ENCODE measurements at places on chromosomes 6 and 20.

GRCh38 chr6:17058550-17058949 lies 43.3 kb upstream of the STMND1 start:
- DNase-seq = no peak

DNA sequence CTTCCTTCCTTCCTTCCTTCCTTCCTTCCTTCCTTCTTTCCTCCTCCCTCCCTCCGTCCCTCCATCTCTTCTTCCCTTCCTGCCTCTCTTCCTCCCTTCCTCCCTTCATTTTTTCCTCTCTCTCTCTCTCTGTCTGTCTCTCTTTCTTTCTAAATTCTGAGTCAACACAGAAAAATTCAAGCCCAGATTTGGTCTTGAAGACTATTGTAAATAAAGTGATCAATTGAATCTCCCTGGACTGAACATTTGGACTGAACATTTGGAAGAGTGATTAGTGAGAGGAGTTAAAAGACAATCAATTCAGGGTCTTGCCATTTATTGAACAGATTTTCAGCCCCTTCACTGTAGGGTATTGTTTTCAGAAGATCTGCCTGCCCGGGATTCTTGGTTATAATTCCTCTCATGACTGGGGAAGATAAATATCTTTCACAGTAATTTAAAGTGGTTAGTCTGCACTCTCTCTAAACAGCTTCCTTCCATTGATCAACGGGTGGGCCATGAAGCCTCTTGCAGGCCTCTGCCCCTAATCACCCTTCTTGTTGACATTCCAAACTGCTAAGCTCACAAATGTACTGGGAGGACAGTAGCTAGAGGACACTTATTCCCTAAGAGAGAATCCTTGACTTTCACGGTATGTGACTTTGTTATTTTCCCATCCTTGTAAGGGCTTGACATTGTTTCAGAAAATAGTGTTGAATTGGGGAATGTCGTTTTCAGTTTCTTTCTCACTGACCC lies 101.7 kb upstream of the BMP2 start:
- DNase-seq = peak; percentile 90

DNA sequence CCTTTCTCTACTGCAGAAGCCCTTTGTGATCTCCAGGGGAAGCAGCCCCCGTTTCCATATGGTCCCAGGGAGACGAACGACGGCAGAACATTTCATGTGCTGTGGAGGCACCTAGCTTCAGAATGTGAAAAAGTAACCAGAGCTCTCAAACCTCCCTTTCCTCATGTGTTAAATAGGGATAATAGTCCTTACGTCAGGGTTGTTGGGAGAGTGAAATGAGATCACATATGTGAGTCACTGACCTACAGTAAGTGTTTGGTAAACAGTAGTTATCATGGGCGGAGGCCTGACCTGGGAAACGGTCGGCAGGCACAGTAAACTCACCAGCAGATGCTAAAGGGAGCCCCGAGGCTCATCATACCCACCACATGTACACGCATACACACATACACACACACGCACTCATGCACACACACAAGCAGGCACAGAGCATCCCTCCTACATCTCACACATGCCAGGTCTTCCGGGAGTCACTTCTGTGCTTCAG lies 89.7 kb downstream of the LY86 start:
- DNase-seq = peak; percentile 39

DNA sequence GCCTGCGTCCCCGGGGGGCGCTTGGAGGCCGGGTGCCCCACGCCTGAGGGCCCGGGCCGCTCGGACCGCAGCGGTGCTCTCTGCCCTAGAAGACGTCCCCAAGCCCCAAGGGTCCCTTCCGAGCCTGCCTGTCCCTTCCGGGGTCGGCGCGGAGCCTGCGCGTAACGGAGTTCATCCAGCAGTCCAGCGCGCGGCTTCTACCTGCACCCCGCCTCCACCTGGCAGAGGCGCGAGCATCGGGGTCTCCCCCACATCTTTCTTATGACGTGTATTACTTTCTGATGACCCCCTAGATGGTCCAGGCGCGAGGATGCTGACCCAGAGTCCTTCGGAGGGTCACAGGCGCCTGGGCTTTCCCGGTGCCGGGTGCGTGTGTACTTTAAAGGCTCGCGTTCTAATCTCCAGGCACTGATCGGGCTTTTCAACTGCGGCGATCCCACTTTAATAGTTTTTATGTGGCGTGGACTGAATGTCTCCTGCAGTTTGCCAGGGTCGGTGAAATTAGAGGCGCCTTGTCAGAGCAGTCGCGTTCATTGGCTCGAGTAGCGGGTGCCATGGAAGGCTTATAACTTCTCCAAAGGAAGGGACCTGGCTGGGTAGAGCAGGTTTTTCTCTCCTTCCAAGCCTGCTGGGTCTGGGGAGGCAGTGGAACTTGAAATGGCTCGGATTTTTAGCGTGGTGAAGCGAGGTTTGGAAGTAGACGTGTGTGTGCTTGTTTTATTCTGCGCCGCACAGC lies 912 bp downstream of the EYA4 start:
- DNase-seq = peak; percentile 16

DNA sequence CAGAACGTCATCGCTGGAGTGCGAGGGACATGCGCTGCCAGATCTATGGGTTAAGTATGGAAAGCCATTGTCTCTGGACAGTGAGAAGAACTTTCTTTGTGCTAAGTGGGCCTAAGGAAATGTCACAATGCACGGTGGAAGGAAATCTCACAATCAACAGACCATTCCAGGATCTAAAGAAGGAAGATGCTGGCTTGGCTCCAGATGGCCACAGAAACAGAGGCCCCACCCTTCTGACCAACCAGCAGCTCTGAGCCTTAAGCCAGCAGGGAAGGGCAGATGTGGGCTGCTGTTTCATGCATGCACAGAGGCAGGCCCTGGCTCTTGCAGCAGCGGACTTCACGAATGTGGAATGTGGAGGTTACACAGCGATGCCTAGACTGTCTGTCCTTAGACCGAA lies 156.3 kb downstream of the SOBP start:
- DNase-seq = no peak

DNA sequence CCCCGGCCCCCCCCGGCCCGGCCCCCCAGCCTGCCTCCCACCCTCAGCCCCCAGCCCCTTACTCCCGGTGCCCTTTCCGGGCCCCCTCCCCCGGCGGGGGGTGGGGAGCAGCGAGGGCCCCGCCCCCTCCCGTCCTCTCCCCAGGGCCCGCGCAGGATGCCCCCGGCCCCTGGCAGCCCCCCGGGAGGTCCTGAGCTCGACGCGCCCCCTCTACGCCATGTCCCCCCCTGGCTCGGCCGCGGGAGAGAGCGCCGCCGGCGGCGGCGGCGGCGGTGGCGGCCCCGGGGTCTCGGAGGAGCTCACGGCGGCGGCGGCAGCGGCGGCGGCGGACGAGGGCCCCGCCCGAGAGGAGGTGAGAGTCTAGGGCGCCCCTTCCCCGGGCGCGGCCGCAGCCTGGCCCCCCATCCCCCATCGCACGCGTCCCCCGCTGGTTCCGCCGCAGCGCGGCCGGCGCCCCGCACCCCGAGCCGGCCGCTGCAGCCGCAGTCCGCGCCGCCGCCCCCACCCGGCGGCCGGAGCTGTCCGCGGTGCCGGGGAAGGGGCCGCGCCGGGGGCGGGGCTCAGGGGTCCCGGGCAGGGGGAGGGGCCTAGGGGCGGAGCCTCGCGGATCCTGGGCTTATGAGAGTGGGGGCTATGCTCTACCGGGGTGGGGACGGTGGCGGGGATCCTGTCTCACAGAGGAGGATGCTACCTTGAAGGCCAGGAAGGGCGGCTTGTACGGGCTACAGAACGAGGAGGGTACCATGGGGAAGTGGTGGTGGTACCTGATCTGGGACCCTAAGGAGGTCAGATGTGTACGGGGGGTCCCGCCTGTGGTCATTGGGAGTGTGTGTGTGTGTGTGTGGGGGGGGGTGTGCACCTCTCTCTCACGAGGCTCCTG lies 516 bp downstream of the TMEM151B start:
- DNase-seq = no peak

- DNase-seq = no peak
Observed at GRCh38 chr6:150314230-150315188, 54.3 kb upstream of the IYD start.

- DNase-seq = no peak
Observed at GRCh38 chr6:29483186-29483585, 4.6 kb downstream of the MAS1L start.

GRCh38 chr6:107843400-107843799 lies 19.3 kb upstream of the SCML4 start:
- no peak for DNase-seq

GRCh38 chr6:35310265-35310831 lies 12.7 kb downstream of the DEF6 start:
- no peak for DNase-seq

GRCh38 chr6:43302126-43302525 lies 4.1 kb downstream of the SLC22A7 start:
- no peak for DNase-seq

GRCh38 chr6:11851387-11851786 lies 72.8 kb upstream of the ADTRP start:
- DNase-seq = no peak

DNA sequence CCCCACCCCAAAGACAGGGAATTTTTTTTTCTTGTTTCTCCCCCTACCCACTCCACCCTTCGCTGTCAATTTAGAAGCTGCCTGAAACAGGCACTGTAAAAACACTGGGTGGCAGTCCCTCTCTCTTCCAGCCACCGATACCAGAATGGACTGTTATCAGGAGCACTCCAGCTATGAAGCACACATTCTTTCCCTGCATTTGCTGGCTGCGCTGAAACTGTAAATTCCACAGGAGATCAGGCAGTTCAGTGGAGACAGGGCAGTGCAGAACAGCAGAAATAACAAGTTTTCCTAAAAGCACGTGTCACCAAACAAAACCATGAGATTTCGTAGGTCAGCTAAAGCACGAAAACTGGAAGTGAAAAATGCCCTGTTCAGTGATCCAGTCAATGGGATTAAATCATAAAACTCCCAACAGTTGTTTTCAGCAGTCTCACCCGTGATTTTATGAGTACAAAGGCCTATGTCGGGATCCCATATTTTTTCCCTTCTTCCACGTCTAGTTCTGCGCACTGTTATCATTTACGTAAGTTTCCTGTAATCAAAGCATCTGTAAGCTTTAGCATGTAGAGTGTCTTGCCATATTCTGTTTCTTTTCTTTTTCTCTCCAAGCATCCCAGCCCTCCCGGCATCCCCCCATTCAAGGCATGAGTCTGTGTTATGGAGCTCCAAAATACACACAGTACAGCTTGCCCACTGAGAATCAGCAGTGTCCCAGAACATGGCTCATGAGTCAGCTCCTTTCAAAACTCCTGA lies 359.9 kb upstream of the EPHA7 start:
- DNase-seq = no peak

DNA sequence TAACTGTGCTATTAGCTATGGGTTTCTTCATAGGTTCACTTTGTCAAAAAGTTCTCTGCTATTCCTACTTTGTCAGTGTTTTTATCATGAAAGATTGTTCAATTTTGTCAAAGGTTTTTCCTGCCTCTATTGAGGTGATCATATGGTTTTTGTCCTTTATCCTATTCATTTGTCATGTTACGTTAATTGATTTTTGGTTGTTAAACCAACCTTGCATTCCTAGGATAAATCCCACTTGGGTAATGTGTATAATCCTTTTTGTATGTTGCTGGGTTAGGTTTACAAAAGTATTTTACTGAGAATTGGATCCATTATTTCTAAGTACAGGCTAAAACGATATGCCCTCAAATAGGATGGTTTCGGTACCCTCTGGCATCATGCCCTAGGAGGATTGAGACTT lies 5.0 kb downstream of the PHACTR2 start:
- no peak for DNase-seq

DNA sequence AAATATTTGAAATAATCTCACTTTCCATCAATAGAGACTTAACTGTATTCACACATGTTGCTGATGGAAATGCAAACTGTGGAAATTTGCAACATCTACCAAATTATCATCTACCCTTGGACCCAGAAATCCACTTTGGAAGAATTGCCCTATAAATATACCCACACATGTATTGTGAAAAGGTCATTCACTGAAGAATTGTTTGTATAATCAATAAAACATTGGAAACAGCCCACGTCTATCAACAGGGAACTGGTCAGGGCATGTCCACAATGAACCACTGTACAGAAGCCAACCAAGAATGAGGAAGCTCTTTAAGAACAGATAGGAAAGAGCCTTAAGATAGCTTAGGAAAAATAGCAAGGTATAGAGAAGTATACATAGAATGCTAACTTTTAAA lies 36.2 kb downstream of the PXDC1 start:
- DNase-seq = no peak

DNA sequence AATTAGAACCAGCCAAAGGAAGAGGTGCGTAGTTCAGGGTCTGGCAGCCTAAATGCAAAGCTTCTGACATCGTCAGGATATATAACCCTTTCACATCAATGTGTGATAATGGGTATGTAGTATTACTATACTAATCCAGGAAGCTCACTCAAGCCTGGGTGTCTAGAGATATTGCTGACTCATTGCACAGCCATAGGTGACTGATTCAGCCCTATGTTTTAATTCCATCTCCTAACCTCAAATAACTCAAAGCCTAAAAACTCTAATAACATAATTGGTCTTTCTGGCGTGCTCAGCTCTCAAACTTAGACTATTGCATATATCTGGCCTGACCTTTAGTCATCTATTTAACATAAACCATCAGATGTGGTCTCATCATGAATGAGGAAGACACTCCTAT lies 658.4 kb downstream of the TBC1D32 start:
- DNase-seq = no peak

DNA sequence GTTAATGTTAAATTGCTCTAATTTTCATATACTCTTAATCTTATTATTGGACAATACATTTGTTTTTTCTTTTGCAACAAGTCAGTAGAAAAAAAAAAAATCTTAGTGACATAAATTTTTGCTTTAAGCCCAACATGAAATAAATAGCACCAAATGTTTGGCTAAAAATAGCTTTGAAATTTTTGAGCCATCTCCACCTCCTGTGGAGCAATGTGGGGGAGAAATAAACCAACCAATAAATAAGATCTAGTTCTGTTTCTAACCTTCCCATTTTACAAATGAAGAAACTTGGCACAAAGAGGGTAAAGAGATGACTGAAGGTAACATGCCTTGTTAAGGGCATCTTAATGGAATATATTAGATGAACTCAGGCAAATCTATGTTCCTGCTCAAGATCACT lies 91.4 kb downstream of the PRKN start:
- DNase-seq = no peak

- no peak for DNase-seq
Observed at GRCh38 chr6:2861060-2861821, 19.6 kb upstream of the SERPINB1 start.

DNA sequence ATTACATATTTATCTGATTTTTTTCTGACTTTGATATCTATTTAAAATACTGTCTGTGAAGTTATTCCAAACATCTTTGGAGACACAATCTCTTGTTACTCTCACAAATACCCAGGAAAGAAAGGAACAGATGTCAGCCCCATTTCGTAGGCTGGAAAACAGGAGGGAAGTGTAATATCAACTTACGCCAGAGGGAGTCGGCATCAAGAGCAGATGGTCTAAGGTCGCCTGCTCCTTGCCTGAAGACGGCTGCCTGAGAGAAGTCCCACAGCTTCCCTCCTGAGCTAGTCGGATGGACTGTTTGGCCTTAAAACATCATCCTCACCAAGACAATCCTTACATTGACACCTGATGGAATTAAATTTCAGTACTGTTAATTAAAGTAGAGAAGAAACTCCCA lies 13.4 kb downstream of the CST7 start:
- no peak for DNase-seq

Measured in SJSA1 (cell line).